CD8-positive, alpha-beta T cell (primary cell): ENCODE measurements at places on chromosomes 13 and 19.

DNA sequence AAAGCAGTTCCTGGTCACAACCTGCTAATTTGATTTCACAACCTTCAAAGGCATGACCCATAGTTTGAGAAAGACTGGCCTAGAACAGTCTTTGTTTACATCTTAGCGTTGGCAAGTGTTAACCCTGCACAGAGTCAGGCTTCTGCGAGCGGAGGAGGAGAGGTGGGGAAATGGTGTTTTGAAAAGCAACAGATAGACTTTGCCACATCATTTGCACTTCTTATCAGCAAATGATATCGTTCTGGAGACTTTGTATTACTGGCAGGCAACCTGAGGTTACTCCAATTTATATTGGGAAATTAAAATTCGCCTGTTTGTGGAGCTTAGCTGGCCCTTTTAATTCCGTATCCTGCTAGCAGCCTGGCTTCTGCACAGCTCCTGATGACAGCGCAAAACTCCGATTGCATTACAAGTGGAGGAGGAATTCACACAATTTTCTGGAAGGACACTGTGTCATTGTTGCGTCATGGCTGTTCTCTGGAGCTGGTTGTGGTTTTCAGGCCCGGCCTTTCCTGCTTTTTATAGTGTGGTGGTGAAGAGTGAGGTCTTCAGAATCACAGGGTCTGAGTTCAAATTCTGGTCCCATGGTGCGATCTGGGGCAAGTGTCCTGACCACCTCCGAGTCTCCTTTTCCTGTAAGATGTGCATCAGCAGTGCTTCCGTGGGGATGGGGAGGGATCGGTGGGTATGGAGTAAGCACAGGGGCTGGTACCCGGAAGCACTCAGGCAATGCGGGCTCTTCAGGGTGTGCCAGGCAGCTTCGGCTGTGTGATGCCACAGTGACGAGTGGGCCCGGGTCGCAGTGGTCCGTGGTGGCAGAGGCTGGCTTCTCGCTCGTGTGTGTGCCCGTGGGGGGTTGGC is 49.1 kb upstream of the EHD2 start:
- no peak for DNase-seq

- no peak for DNase-seq
Measured at GRCh38 chr13:73677048-73677601, 457.1 kb downstream of the KLF12 start.

DNA sequence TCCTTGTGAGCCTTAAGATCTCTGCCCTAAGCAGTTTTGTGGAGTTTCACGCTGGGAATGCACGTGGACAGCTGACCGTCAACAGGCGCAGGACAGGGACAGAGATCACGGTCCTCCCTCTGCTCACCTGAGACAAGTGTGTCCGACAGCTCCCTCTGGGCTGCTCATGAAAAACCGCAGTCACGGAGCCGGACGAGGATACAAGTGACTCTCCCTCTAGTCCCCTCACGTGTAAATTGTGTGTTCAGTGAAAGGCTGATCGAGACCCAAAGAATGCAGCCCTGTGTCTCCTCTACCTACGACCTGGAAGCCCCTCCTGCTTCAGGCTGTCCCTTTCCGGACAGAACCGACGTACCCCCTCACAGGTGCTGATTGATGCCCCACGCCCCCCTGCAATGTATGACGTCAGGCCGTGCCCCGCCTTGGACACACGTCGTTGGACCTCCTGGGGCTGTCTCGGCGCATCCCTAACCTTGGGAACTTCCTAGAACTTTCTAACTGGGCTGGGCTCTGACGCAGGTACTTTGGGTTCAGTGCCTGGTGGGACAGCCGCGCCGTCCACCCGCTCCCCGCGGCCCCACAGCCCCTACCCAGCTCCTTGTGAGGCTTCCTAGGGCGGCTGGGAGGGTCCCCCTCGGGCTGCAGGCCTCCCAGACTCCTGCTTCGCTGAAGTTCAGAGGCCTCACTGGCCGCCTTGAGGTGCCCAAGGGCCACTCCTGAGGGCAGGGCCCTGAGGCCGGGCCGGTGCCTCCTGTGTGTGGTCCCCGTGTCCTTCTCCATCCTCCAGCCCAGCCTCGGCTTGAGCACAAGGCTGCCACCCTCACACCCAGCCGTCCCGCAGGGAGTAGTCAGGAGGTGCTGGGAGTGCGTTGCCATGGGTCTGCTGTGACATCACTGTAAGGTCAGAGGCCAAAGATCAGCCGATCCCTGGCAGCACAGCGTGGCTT is at the start of gene C13orf46:
Gene C13orf46 (minus strand): TSS at position 859 of the 947 bp plus-strand sequence. CDS start 79 bp downstream, at position 780.
- DNase-seq: no peak

DNA sequence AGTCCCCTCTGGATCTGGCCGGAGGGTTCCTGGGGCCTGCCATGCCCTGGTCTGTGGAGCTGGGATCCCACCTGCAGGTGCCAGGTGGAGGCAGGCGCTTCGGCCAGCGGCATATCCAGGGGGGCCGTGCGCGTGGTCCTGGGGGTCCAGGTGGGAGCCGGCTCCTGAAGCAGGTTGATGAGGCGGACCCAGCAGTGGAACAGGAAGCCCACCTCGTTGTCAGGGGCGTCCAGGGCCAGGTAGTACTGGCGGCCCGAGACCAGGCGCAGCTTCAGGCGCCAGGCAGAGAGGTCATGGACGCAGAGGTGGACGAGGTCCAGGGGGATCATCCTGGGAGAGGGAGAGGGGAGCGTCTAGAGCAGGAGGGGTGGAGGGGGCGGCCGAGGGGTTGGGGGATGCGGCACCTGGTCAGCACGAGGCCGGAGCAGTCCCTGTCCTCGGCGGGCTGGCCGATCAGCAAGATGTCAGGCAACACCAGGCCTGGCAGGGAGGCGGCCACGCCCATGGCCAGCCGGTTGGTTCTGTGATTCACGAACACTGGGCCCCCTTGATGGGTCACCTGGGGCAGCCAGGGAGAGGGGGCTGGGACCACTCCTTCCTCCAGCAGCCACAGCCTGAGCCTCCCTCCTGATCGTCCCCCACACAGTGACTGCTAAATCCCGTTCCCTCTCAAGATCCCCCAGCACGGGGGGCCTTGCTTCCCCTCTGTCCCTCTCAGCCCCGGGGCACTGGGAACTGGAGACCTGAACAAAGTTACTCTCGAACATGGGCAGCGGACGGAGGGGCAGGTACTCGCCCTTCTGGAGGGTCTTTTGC is 678 bp downstream of the GARIN5B start:
- DNase-seq: no peak

DNA sequence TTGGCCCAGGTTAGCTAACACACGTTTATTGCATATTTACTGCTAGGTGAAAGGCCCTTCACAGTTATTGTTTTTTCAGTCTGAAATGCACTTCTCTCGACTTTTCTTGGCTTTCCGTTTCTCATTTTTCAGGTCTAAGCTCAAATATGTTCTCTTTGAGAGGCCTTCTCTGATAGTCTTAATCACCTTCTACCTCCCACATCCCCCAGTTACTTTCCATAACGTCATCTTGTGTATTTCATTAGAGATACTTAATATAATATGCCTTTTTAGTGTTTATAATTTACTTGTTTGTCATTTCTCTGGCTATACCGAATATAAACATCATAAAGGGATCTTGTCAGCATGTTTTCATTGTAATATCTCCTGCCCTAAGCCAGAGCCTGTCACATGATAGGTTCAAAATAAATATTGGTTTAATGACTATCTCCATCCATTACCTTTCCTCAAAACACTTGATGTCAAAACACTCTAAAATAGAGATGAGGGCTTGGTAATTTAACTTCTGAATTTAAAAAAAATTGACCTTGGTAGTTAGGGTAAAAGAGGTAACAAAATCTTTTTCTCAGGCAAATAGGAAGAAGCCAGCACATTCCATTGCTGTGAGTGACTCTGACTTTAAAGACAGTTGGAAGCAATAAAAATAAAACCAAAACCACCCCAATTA is 168.6 kb upstream of the RFC3 start:
- DNase-seq: no peak

- no peak for DNase-seq
Measured at GRCh38 chr19:6999933-7000332, 21.3 kb downstream of the MBD3L2B start.

GRCh38 chr13:88107570-88107969 is 436.4 kb downstream of the SLITRK5 start:
- no peak for DNase-seq
